Skeletal muscle cell (primary cell): ENCODE measurements at places on chromosomes 3 and 15.

- DNase-seq: no peak
Observed at GRCh38 chr3:41893977-41894376, 67.9 kb downstream of the ULK4 start.

- DNase-seq: no peak
Observed at GRCh38 chr3:24545887-24546286, 51.2 kb upstream of the THRB start.

- DNase-seq: peak; percentile 78
Observed at GRCh38 chr15:98727115-98728040, 79.0 kb downstream of the IGF1R start.

DNA sequence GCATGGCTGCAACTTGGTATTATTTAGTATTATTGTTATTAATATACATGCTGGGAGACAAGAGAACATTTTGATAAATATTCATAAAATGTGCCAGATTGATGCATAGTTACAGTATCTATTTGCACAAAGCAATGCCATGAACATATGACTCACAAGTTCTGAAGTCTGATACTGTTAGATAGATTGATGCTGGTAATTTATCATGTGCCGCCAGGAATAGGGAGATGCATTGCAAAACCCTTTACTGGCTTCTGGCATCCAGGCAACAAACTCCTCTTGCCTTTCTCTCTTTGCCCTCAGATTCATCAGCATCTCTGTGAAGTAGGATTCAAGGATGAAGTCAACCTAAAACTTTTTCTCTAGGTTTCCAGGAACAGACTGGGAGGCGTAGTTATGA, 41.0 kb upstream of the SLC25A26 start:
- peak; percentile 11 for DNase-seq

DNA sequence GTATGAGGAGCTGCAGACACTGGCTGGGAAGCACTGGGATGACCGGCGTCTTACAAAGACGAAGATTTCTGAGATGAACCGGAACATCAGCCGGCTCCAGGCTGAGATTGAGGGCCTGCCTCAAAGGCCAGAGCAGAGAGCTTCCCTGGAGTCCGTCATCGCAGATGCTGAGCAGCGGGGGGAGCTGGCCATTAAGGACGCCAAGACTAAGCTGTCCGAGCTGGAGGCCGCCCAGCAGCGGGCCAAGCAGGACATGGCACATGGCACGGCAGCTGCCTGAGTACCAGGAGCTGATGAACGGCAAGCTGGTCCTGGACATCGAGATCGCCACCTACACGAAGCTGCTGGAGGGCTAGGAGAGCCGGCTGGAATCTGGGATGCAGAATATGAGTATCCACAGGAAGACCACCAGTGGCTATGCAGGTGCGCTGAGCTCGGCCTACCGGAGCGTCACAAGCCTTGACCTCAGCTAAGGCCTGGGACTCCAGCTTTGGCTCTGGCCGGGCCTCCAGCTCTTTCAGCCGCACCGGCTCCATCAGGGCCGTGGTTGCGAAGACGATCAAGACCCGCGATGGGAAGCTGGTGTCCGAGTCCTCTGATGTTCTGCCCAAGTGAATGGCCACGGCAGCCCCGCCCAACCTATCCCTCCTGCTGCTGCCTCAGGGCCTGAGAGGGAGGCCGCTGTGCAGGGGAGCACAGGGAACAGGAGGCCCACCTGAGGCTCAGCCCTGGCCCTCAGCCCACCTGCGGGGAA, 9.2 kb upstream of the SHC4 start:
- no peak for DNase-seq
